ENCODE measurements at places on chromosomes 13 and 19.
A peak's percentile ranks its signal among the peaks of the same experiment; 100 is the strongest.

DNA sequence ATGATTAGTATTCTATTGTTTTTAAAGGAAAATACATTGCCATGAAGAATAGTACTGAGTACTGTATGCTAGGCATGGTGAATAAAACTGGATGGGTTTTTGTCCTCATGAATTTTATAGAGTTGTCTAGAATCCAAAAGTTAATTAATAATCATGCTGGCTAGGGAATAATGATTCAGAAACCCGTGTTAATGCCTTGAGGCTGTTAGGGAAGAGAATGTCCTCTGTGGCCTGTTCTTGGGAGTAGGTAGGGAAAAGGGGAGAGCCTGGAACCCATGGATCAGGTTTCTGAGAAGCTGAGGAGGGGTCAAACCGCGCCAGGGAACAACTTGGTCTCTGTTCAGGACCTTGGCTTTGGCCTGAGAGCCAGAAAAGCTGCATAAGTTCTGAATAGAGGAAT, 1376.3 kb upstream of the SLC10A2 start:
- DNase-seq, result no peak

DNA sequence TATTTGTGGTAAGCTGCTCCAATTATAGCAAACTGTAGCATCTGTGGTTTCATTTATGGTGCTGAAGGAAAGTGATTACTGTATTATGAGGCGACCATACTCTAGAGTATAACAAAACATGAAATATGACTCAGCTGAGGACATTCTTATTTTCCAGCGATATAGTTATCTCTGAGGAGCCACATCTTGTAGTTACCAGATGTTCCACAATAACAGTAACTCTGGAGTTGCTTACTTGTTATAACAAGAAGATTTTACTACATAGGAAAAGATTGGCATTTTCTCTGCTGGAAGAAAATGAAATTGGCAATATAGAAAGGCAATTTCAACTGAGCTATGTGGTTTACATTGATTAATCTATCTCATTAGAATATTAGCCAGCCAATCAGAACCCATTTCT, 1634.2 kb downstream of the PCDH9 start:
- no peak for DNase-seq

DNA sequence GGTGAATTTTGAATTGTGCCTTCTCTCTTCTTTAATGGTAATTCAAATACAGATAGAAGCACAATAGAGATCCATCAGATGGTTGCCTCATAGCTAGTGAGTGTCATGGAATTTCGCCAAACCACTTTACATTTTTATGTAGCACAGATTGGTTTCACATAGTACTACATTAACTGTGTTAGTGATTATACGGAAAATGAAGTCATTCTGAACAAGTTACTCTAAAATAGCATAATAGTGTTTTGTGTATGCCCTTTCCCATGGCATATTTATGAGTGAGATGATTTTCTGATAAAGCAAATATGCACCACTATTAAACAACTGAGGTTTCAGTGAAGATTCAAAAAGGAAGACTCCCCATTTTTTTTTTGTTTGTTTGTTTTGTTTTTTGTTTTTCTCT, 1623.5 kb downstream of the PCDH9 start:
- DNase-seq, result no peak

- no peak for DNase-seq
Measured at GRCh38 chr19:11872624-11873023, 15.0 kb upstream of the ZNF69 start.

GRCh38 chr13:110436276-110436675, 125.2 kb downstream of the RAB20 start:
- DNase-seq, result no peak

DNA sequence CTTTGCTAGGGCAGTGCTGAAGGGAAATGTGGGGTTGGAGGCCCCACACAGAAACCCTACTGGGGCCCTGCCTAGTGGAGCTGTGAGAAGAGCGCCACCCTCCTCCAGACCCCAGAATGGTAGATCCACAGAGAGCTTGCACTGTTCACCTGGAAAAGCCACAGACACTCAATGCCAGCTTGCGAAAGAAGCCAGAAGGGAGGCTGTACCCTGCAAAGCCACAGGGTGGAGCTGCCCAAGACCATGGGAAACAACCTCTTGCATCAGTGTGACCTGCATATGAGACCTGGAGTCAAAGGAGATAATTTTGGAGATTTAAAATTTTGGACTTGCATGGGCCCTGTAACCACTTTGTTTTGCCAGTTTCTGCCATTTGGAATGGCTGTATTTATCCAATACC, 615.4 kb upstream of the MIR17HG start:
- no peak for DNase-seq

- no peak for DNase-seq
Measured at GRCh38 chr13:39306639-39307589, 268.7 kb downstream of the NHLRC3 start.

GRCh38 chr13:96003304-96003703, 49.9 kb downstream of the UGGT2 start:
- DNase-seq, result no peak

GRCh38 chr19:11479898-11480714, 740 bp downstream of the ELAVL3 start:
- no peak for DNase-seq

DNA sequence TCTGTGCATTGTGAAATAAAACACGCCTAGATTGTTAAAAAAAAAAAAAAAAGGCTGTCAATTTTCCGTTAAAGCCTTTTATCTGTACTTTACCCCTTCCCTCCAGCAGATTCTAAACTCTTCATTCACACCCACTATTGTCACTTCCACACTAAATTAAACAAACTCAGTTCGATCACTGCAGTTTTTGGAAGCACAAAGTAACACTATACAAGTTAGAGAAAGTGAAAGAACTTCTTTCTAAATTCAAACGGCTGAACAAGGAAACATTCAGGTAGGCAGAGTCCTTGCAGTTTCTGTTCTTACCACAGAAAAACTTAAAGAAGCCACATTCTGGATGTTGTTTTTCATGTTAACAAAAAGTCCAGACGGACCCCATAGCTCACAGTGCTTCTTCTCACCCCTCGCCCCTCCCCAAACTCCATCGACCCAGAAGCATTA, 27.5 kb upstream of the UBE2L5 start:
- no peak for DNase-seq

- no peak for DNase-seq
Measured at GRCh38 chr13:30551189-30551588, 66.5 kb upstream of the USPL1 start.

DNA sequence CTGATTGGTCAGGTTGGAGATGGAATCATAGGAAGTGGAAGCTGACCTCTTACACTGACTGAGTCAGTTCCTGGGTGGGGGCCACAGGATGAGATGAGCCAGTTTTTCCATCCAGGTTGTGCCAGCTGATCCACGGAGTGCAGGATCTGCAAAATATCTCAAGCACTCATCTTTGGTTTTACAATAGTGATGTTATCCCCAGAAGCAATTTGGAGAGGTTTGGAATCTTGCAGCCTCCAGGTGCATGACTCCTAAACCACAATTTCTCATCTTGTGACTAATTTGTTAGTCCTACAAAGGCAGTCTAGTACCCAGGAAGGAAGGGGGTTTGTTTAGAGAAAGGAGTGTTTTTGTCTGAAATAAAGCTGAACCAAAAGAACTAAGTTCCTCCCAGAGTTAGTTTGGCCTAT, 212.8 kb downstream of the SLITRK6 start:
- no peak for DNase-seq

DNA sequence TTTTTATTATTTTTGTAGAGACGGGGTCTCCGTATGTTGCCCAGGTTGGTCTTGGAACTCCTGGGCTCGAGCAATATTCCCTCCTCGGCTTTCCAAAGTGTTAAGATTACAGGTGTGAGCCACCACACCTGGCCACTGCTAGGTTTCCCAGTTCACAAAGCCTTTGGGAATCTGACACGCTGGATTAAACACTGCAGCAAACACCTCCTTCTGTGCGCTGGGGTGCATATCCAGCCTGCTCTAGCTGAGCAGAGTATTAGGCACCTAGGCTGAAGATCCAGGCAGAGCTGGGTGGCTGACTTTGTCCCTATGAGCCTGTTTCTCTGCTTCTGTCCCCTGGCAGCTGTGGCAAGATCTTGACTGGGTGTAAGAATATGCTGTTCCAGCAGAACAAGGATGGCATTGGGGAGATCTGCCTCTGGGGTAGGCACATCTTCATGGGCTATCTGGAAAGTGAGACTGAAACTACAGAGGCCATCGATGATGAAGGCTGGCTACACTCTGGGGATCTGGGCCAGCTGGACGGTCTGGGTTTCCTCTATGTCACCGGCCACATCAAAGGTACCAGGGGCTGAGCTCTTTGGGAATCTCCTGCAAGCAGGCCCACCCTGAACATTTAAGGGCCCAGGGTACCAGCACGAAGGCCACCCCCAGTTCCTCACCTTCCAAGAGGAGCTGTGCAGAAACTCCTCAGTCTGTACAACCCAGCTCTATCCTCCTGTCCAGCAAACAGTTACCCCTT, 49.8 kb downstream of the ACSBG2 start:
- DNase-seq, result no peak

DNA sequence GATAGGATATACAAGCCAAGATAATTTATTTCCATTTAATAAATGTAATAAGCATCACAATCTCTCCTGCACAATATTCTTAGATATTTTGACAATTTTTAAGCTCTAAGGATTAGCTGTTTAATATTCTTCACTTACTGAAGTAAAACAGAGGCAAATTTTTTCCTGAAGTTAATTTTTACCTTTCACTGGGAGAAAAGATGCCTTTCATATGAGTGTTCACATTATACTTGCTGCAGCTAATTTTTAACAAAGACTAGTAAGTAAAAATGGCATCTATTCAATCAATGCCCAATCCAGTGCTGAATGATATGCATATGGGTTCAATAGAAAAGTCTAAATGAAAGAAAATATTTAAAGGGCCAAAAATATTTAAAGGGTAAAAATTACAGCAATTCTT, 377.2 kb upstream of the GPC6 start:
- no peak for DNase-seq

GRCh38 chr13:65594298-65594781, 1635.8 kb downstream of the PCDH9 start:
- DNase-seq, result no peak

GRCh38 chr13:106373304-106373988, 162.0 kb downstream of the EFNB2 start:
- no peak for DNase-seq

GRCh38 chr19:6060600-6061375, 49.5 kb downstream of the RFX2 start:
- DNase-seq, result no peak

DNA sequence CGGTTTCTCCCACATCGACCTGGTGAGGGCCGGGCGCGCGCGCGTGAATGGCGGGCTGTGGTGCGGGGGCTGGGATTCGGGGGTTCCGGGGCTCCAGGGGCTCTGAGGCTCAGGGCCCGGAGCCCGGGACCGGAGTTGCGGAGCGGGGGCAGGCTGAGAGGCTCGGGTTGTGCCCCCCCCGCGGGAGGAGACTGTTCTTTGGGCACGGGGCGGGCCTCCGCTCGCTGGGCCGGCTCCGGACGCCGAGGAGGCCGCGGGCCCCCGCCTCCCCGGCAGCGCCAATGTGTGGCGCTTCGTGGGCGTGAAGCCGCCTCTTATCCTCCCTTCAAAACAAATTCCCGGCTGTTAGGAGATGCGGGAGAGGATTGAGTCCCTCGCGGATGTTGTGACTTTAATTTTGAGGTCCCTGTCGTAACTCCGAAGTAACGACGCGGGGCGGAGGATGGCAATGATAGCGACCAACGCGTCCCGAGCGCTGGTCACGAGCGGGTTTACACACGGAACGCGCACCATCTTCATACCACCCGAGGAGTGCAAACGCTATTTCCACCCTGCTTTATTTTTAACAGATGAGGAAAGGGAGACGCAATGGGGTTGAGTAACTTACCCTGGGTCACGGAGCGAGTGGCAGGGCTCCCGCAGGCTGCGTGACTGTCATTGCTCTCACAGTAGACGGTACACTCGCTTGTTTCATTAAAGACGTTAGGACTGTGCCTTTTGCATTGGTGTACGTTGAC, 536 bp downstream of the UBA2 start:
- peak; percentile 53 for DNase-seq

- peak; percentile 62 for DNase-seq
Measured at GRCh38 chr19:17687857-17688784, at the start of gene UNC13A. TSS of gene UNC13A (minus strand) at chr19:17688354. CDS start at chr19:17688199, 155 bp downstream.

DNA sequence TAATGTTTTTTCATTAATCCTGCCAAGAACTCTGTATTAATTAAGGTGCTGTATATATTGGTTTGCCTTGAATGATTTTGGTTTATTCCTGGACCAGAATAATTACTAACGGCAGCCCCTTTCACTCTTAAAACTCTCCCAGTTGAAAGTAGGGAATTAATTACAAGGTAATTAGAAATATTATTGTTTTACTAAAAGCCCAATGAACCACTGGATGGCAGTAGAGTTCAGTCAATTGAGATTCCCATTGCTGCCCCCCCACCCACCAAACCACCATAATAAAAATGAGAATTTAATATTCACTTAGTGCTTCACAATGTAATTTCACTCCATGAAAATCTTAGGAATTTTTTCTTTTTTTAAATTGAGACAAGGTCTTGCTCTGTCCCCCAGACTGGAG, 13.7 kb downstream of the WBP4 start:
- DNase-seq, result no peak

GRCh38 chr13:66655847-66656454, 574.2 kb downstream of the PCDH9 start:
- no peak for DNase-seq

DNA sequence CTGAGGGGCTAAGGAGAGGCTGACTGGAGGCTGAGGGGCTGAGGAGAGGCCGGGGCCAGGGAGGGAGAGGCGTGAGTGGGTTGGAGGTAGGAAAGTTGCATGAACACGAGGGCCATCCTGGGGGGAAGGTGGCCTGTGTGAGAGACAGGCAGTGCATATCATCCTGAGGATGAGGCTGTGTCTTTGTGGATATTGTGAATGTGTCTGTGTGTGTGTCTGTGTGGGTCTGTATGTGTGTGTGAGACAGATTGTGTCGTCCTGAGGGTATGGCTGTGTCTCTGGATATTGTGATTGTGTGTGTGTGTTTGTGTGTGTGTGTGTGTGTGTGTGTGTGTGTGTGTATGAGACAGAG, 422 bp downstream of the ZNF71 start:
- no peak for DNase-seq

DNA sequence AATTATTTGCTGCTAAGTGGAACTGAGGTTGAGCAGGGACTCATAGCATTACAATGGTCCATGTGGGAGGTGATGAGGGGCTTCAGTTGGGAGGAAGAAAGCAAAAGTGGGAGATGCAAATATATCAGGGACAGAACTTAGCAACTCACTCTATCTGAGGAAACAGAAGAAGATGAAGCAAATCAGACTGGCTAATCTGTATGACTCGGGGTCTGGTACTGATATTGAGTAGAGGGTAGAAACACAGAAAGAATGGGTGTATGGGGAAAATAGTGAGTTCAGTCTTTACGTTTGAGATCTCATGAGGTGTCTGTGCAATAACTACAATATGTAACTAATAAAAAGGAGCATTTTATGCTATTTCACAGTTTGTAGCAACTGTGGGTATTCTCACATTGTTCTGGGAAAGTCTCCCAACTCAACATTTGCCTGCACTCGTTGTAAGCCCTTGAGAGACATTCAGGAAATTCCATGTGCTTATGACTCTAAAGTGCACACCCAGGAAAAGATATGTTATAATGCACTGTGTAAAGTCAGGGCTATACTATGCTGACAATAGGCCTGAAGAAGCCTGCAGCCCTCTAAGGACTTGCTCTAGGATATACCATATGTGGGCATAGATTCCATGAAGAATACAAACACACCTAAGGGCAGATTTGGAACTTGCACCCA, 183.5 kb downstream of the SPRY2 start:
- no peak for DNase-seq

- DNase-seq, result no peak
Measured at GRCh38 chr13:97259798-97260714, 37.9 kb downstream of the MBNL2 start.
